Activated CD4-positive, alpha-beta T cell treated with anti-CD3 and anti-CD28 coated beads for 1 hour (primary cell): ENCODE measurements at places on chromosomes 7 and 10.

- DNase-seq = no peak
These were observed 157.7 kb downstream of the PRKAG2 start for GRCh38 chr7:151719031-151719896.

- no peak for DNase-seq
These were observed 171.2 kb downstream of the PRKAG2 start for GRCh38 chr7:151705636-151706276.

DNA sequence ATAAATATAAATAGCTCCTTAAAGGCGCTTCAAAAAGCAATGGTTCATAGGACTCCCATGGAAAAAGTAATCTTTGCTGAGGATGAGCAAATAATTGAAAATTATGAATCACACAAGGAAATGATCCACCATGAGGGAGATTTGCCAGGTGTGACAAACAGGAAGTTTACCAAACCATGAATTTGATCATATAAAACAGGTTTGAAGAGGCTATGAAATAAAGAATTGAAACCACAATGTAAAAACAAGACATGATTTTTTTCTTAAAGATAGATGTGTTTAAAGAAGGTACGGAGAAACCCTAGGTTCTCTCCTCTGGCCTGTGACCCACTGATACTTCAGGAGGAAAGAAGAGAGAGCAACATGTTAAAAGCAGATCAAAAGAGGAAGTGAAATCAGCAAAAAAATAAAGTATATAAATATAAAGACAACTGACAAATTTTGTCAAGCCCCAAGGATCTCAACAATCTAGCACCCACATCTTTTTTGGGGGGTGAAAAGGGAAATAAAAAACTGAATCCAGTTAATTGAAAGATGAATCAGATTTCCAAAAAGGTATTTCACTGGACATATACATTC is 111.3 kb upstream of the ASAH2 start:
- no peak for DNase-seq

DNA sequence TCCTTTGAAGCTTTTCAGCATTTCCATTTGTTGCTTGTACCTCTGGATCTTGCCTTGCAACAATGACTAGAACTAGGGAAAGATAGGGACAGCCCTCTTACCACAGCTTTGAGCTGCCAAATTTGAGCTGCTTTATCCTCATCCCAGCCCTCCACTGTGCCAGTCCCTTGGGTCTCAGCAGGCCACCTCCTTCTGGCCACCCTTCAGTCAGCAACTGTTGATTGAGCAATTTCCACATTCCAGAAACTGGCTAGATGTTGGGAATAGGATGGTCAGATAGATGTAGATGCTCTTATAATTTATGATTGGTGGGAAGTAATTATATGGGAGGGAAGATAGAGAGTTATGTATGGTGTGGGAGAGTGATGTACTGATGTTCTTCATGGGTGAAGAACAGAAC is 100.1 kb downstream of the ST7 start:
- no peak for DNase-seq

DNA sequence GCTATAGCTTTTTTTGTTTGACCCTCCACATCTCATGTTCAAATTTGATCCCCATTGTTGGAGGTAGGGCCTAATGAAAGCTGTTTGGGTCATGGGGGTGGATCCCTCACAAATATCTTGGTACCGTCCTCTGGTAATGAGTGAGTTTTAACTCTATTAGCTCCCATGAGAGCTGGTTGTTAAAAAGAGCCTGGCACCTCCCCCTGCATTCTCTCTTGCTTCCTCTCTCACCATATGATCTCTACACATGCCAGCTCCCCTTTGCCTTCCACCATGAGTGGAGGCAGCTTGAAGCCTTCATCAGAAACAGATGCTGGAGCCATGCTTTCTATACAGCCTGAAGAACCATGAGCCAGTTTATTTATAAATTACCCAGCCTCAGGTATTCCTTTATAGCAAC is 43.0 kb upstream of the IMMP2L start:
- no peak for DNase-seq

- DNase-seq = no peak
These were observed 346.9 kb downstream of the TYW1 start for GRCh38 chr7:67343572-67343971.

GRCh38 chr7:25353732-25354131 is 125.4 kb upstream of the NPVF start:
- no peak for DNase-seq

DNA sequence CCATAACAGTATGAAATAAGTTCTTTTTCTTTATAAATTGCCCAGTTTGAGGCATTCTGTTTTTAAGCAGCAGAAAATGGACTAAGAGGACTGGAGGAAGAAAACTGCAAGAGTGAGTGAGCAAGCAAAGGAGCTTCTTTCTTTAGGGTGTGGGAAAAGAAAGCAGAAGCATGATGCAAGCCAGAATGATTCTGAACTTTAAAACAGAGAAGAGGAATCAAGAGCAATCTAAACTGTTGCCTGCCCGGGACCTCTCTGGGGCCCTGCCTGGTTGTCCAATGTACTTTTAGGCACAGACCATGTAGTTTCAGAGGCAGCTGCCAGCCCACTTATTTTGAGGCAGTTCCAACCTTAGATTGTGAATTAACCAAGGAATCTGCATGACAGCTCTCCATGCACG is 186.3 kb downstream of the PLPP4 start:
- no peak for DNase-seq

GRCh38 chr7:30226614-30227268 is 57.7 kb upstream of the ZNRF2 start:
- no peak for DNase-seq

- no peak for DNase-seq
These were observed 127.4 kb downstream of the TACC2 start for GRCh38 chr10:122116331-122116730.

DNA sequence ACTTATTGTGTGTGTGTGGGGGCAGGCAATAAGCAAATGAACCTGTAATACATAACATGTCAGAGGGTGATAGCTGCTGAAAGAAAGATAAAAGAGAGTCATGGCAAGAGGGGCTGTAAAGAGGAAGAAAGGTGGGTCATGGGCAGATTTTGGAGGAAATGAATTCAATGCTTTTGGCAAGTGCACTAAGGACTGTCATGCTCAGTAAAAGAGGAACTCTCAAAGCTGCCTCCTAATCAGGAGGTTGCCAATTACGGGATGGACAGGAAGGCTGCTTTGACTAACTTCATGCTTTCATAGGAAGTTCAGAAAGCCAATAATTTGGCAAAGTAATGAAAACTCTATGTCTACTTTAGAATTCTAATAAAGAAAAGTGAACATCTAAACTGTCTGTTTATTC is 401.2 kb downstream of the SH2D4B start:
- no peak for DNase-seq

DNA sequence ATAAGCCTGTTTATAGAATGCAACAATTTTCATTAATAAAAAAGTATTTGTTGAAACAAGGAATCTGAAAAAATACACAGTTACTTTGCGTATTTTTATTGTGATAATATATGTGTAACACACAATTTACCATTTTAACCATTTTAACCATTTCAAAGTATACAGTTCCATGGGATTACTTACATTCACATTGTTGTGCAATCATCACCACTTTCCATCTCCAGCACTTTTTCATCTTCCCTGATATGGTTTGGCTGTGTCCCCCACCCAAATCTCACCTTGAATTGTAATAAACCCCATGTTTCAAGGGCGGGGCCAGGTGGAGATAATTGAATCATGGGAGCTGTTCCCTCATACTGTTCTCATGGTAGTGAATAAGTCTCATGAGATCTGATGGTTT is 61.3 kb upstream of the GLCCI1 start:
- DNase-seq = no peak

GRCh38 chr10:98364432-98365102 is 50.4 kb downstream of the PYROXD2 start:
- DNase-seq = no peak

DNA sequence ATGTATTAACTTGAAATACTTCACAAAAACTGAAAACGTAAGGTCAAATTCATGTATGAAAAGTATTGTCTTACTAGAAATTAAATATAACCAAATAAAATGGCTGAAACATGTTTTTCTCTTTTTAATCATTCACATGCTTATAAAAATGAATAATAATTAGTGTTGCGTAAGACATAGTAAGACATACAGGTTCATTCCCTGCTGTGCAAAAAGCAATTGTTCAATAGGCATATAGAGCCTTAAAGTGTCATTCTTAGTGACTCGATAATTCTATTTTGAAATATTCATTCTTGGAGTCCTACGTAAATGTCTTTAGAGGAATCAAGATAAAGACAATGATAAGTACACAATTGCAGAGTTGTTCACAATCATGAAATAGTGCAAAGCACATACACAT is 337.1 kb downstream of the SUGCT start:
- DNase-seq = no peak

- DNase-seq = no peak
These were observed 9.4 kb downstream of the SH3PXD2A start for GRCh38 chr10:103845972-103846371.

GRCh38 chr10:43151371-43151770 is 13.1 kb downstream of the CSGALNACT2 start:
- DNase-seq = no peak

GRCh38 chr10:75236178-75236825 is 545 bp upstream of the COMTD1 start:
- DNase-seq = no peak

- no peak for DNase-seq
These were observed 32.6 kb downstream of the PIP4K2A start for GRCh38 chr10:22681783-22682183.

GRCh38 chr10:73414230-73414945 is 530 bp upstream of the ANXA7 start:
- DNase-seq = no peak

DNA sequence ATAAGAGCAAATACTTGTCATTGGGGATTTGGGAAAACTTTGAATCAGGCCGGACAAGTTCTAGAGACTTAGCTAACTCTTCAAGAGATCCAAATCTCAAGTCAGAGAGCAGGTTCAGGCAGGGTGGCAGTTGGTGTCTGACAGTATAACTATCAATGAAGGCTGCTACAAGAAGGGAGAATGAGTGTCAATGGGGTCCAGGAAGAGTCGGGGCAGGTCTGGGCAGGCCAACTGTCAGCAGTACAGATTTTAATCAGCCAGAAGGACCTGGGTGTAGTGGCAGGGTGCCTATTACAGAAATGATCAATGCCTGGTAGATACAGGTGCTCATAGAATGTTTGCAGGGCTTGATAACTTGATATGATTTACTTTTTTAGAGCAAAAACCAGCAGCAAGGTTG is 751.1 kb downstream of the GRM8 start:
- DNase-seq = no peak

GRCh38 chr7:57482-58255 is 134.7 kb upstream of the FAM20C start:
- DNase-seq = no peak

GRCh38 chr7:102395592-102395872 is 631 bp upstream of the PRKRIP1 start:
- no peak for DNase-seq

GRCh38 chr7:104960741-104961448 is 53.1 kb upstream of the KMT2E start:
- DNase-seq = no peak

GRCh38 chr7:76095908-76096307 is 48.0 kb downstream of the MDH2 start:
- DNase-seq = no peak

- DNase-seq = no peak
These were observed 56.0 kb downstream of the SORBS1 start for GRCh38 chr10:95505084-95505610.

DNA sequence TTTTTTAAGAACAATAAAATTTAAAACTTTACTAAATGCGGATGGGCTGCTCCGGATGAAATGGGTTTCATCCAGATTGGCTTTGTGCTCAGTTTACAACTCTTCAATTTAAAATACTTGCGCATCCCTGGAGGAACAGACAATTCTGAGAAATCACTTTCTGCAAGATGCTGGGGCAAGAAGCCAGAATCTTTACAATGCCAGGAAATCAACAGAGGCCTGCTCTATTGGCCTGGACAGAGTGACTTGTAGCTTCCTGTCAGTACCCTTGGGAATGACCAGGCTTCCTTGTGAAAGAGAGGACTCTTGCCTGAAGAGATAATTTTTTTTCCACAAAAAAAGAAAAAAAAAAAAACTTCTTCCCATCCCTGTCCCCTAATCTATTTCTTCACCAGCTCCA is 3.9 kb upstream of the FAM13C start:
- no peak for DNase-seq

DNA sequence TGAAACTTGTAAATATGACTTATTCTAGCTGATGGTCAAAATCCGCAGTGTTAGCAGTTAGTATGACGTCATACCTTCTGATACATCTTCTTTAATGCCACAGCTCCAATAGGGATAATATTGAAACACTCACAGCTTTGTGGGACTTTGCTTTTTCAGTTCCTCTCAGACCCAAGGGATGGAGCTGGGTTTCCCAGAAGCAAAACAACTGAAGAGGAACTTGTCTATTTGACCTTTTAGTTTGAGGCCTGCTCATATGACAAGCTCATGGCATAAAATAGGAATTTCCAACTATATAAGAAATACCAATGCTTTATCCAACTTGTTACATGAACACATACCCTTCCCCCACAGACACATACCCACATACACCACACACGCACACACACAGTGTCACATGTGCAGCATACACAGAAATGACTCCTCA is 31.6 kb upstream of the C10orf67 start:
- DNase-seq = no peak

GRCh38 chr7:31875424-31875823 is 188.4 kb downstream of the PPP1R17 start:
- no peak for DNase-seq

- DNase-seq = no peak
These were observed 11.1 kb downstream of the KCTD7 start for GRCh38 chr7:66639773-66640172.

DNA sequence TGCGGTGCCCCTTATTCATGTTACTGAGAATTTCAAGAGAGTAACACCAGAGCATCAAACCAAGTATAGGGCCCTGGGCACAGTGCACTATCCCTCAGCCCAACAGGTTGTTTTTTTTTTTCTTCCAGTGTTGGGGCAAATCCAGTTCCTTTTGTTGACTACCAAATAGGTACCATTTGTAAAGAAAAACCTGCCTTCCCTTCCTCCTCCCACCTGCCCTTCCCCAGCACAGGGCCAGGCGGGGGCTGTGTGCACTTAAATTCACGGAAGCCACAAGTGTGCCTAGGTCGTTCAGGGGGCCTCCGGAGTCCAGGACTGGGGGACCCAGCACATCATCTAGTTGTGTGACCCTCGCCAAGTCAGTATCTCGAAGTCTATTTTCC is 595 bp upstream of the SFXN4 start:
- no peak for DNase-seq

DNA sequence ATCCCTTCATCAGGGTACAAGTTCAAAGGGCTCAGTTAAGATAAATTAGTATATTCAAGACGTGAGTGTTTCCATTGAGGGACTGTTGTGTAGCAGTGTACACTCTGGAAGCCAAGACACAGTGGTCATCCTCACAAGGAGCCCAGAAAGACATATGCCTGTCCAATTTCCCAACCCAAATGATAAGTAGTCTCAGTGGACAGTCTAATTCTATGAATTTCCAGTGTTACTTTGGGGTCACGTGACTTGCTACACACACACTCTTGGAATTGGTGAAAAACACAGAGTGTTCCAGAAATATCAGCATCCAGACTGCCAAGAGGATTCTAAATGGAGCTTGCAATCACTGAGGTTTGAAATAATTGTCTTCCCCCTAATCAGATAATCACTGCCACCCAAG is 365.1 kb downstream of the WDR11 start:
- DNase-seq = no peak

- no peak for DNase-seq
These were observed 167.1 kb upstream of the SMIM30 start for GRCh38 chr7:113285411-113285810.
